ENCODE measurements at places on chromosomes 11 and 22.

DNA sequence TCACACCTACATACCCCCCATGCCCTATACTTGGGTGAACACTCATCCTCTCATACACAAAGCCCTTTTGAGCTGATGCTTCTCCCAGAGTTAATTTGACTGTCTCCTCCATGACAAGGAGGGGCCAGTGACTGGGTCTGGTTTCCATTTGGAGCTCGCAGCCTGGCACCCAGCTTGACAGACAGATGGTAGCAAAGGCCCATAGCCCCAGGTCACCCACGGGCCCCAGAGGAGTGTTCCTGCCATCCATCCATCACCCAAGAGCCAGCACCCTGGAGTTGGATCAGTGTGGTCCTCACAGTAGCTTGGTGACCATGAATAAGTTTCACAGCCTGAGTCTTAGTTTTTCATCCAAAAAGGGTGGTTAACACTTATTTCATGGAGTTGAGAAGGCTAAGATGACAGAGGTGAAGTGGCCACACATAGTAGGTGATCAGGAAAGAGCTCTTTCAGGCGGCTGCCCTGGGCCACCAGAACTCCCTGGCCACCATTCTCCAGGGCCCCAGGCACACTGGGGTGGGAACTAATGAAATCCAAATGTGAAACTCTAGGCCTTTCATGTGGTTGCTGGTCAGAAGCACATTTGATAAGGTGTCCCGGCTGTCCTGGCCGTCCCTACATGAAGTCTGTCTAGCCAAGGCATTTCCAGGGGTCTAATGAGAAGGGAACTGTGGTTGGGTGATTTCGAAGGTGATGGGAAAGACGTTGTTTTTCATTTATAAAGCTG lies 42.4 kb downstream of the LIF start:
- no peaks in the 10 kb centered on the region for H3K4me1 ChIP-seq
- DNase-seq, result no peak
- no peaks in the 10 kb centered on the region for H3K27me3 ChIP-seq
- no peak overlapping the region for H3K27ac ChIP-seq
- no peak overlapping the region for H3K4me3 ChIP-seq

DNA sequence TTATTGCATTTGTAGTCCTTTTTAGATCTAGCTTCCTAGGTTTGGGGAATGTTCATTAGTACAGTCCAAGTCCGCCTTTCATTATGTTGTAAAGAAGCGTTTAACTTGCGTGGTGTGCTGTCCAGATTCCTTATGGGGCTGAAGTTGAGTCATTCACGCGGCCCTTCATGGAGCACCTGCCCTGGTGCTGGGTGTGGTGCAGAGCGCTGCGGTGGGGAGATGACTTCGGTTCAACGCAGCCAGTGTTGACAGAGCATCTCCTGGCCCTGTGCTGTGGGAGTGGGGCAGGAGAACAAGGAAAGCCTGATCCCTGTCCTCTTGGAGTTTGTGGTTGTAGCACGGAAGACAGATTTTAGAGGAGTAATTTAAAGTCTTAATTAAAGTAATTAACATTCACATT lies 152.0 kb downstream of the TBC1D22A start:
- no peak for DNase-seq
- H3K27ac ChIP-seq, result no peak overlapping the region
- H3K27me3 ChIP-seq, result no peaks in the 10 kb centered on the region
- H3K4me3 ChIP-seq, result no peak overlapping the region

- no peaks in the 10 kb centered on the region for H3K36me3 ChIP-seq
- no peak overlapping the region for H3K4me3 ChIP-seq
- no peak for DNase-seq
- H3K27ac ChIP-seq, result no peak overlapping the region
- H3K4me1 ChIP-seq, result no peaks in the 10 kb centered on the region
Measured at GRCh38 chr11:66569076-66569475, 670 bp upstream of the CTSF start.

- no peaks in the 10 kb centered on the region for H3K36me3 ChIP-seq
- H3K4me3 ChIP-seq, result no peak overlapping the region
- H3K4me1 ChIP-seq, result peaks cover 11% of the 10 kb centered on the region
- H3K27ac ChIP-seq, result no peak overlapping the region
- H3K27me3 ChIP-seq, result no peaks in the 10 kb centered on the region
Measured at GRCh38 chr11:47264119-47264518, 5.8 kb upstream of the MADD start.

DNA sequence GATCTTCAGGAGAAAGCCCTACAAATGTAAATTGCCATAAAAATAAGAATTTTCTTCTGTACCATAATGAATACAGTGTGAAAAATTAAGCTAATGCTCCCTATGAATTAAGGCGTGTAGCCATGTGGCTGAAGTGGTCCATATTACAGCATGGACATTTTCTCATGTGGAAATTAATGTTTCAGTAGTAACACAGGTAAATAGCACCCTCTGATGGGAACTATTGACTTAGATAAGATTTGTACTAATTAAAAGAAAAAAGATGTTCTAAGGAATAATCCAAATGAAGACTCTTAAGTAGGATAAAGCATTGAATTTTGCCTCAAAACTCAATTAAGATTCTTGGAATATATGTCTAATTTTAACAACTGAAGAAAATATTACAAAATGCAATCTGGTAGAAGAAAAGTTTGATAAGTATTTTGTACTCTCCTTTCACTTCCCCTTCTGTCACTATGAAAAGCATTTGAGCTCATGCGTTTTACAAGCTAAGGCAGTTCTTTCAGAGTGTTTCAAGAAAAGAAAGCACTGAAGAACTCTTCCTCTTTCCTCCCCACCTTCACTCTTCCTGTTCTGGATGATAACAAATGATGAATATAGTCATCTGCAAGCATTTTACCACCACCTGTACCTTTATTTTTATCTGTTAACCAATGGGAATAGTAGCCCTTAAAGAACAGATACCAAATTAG lies 9.9 kb upstream of the OR8D2 start:
- no peak for DNase-seq
- no peaks in the 10 kb centered on the region for H3K27me3 ChIP-seq
- no peaks in the 10 kb centered on the region for H3K36me3 ChIP-seq
- no peak overlapping the region for H3K4me3 ChIP-seq
- no peak overlapping the region for H3K27ac ChIP-seq

GRCh38 chr22:21570398-21570797 lies 2.9 kb downstream of the UBE2L3 start:
- H3K4me1 ChIP-seq, result peaks cover 33% of the 10 kb centered on the region
- H3K4me3 ChIP-seq, result no peak overlapping the region
- DNase-seq, result no peak
- H3K36me3 ChIP-seq, result peaks cover 6% of the 10 kb centered on the region

DNA sequence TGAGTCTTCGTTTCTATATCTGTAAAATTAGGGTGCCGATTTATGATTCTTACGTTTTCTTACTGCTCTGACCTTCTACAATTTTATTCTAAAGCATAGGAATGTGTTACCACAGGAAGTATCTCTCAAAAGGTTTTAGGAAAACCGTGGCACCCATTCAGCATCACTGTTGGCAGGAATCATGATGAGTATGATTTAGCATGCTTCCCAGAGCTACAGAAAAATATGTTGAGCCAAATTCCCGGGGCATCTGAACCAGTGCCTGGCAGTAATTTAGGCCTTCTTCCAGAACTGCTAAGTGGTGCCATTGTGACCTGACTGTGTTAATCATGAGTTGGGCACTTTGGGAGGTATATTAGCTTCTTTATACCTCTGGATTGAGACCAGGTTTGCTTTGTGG lies 605.0 kb upstream of the RAG2 start:
- no peaks in the 10 kb centered on the region for H3K27me3 ChIP-seq
- H3K4me3 ChIP-seq, result no peak overlapping the region
- H3K27ac ChIP-seq, result no peak overlapping the region

GRCh38 chr11:6210274-6210955 lies 5.1 kb downstream of the C11orf42 start:
- no peak overlapping the region for H3K4me3 ChIP-seq
- no peak overlapping the region for H3K27ac ChIP-seq
- no peaks in the 10 kb centered on the region for H3K27me3 ChIP-seq
- no peak for DNase-seq

- H3K4me1 ChIP-seq, result no peaks in the 10 kb centered on the region
- H3K4me3 ChIP-seq, result peak overlapping the region; percentile 66
- H3K36me3 ChIP-seq, result no peaks in the 10 kb centered on the region
- H3K27ac ChIP-seq, result no peak overlapping the region
- no peaks in the 10 kb centered on the region for H3K27me3 ChIP-seq
Measured at GRCh38 chr22:37020192-37020479, 594 bp downstream of the MPST start.

- H3K4me1 ChIP-seq, result no peaks in the 10 kb centered on the region
- H3K27me3 ChIP-seq, result no peaks in the 10 kb centered on the region
- DNase-seq, result no peak
- H3K27ac ChIP-seq, result no peak overlapping the region
- no peak overlapping the region for H3K4me3 ChIP-seq
Measured at GRCh38 chr11:72353861-72354260, 80.5 kb downstream of the CLPB start.

- no peaks in the 10 kb centered on the region for H3K36me3 ChIP-seq
- no peaks in the 10 kb centered on the region for H3K27me3 ChIP-seq
- no peak for DNase-seq
- H3K4me1 ChIP-seq, result no peaks in the 10 kb centered on the region
- no peak overlapping the region for H3K4me3 ChIP-seq
Measured at GRCh38 chr11:27211370-27212127, 151.5 kb downstream of the CCDC34 start.

- H3K4me1 ChIP-seq, result no peaks in the 10 kb centered on the region
- no peak overlapping the region for H3K4me3 ChIP-seq
- no peak overlapping the region for H3K27ac ChIP-seq
- H3K27me3 ChIP-seq, result no peaks in the 10 kb centered on the region
Measured at GRCh38 chr11:1931341-1932104, 12.0 kb downstream of the TNNT3 start.

GRCh38 chr11:69293819-69294505 lies at the start of gene MYEOV:
TSS of gene MYEOV (plus strand) at chr11:69294155. CDS start at chr11:69295355, 1,200 bp downstream.
- H3K27ac ChIP-seq, result no peak within 1 kb of the TSS
- H3K4me1 ChIP-seq, result peaks cover 67% of the 10 kb centered on the region
- H3K27me3 ChIP-seq, result peaks cover 18% of the 10 kb centered on the region

DNA sequence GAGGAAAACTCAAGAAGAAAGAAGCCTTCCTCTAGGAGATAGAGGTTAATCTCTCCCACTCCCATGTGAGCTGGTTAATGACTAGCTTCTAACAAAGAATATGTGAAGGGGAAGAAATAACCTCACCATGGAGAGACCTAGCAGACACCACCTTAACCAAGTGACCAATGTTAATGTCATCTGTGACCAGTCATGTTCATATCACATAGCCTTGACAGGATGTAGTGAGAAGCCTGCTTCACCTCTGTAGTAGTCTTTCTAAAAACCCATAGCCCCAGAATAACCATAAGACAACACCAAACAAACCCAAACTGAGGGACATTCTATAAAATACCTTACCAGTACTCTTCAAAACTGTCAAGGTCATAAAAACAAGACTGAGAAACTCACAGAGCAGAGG lies 21.5 kb upstream of the POU2AF1 start:
- H3K36me3 ChIP-seq, result no peaks in the 10 kb centered on the region
- H3K4me1 ChIP-seq, result no peaks in the 10 kb centered on the region
- H3K27ac ChIP-seq, result no peak overlapping the region
- H3K4me3 ChIP-seq, result no peak overlapping the region
- no peaks in the 10 kb centered on the region for H3K27me3 ChIP-seq

GRCh38 chr11:43853781-43854180 lies 26.9 kb upstream of the ALKBH3 start:
- H3K27me3 ChIP-seq, result no peaks in the 10 kb centered on the region
- H3K27ac ChIP-seq, result no peak overlapping the region
- no peaks in the 10 kb centered on the region for H3K4me1 ChIP-seq
- no peaks in the 10 kb centered on the region for H3K36me3 ChIP-seq

- H3K36me3 ChIP-seq, result no peaks in the 10 kb centered on the region
- H3K27me3 ChIP-seq, result no peaks in the 10 kb centered on the region
- H3K4me1 ChIP-seq, result no peaks in the 10 kb centered on the region
- H3K27ac ChIP-seq, result no peak overlapping the region
- no peak for DNase-seq
Measured at GRCh38 chr11:5500393-5500801, 9.4 kb downstream of the UBQLN3 start.

- no peak overlapping the region for H3K4me3 ChIP-seq
- no peaks in the 10 kb centered on the region for H3K27me3 ChIP-seq
- H3K4me1 ChIP-seq, result no peaks in the 10 kb centered on the region
- no peak for DNase-seq
- H3K36me3 ChIP-seq, result peaks cover 3% of the 10 kb centered on the region
Measured at GRCh38 chr11:130323452-130324450, 9.0 kb upstream of the ZBTB44 start.

- no peak overlapping the region for H3K27ac ChIP-seq
- no peaks in the 10 kb centered on the region for H3K4me1 ChIP-seq
- no peaks in the 10 kb centered on the region for H3K36me3 ChIP-seq
- no peak for DNase-seq
Measured at GRCh38 chr11:126525702-126526101, 170.2 kb downstream of the ST3GAL4 start.

DNA sequence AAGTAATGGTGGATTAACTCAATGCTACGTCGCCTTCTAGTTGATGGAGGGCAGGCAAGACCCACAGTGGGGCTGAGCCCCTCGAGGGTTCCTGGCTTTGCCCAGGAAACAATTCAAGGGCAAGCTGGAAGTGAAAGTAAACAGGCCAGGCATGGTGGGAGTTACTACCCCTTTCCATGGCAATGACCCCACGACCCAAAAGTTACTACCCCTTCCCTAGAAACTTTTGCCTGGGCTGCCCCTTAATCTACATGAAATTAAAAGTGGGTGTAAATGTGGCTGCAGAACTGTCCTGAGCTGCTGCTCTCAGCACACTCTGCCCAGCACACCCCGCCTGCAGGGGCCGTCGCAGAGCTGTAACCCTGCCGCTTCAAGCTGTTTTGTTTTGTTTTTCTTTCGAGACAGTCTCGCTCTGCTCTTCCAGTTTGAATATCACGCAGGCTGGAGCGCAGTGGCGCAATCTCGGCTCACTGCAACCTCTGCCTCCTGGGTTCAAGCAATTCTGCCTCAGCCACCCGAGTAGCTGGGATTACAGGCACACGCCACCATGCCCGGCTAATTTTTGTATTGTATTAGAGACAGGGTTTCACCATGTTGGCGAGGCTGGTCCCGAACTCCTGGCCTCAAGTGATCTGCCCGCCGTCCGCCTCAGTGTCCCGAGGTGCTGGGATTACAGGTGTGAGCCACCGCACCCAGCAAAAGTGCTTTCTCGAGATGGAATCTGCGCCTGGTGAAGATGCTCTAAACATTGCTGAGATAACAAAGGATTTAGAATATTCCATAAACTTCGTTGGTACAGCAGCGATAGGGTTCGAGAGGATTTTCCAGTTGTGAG lies 5.9 kb upstream of the RNH1 start:
- H3K27ac ChIP-seq, result no peak overlapping the region
- peaks cover 2% of the 10 kb centered on the region for H3K36me3 ChIP-seq
- no peak for DNase-seq
- H3K27me3 ChIP-seq, result no peaks in the 10 kb centered on the region

DNA sequence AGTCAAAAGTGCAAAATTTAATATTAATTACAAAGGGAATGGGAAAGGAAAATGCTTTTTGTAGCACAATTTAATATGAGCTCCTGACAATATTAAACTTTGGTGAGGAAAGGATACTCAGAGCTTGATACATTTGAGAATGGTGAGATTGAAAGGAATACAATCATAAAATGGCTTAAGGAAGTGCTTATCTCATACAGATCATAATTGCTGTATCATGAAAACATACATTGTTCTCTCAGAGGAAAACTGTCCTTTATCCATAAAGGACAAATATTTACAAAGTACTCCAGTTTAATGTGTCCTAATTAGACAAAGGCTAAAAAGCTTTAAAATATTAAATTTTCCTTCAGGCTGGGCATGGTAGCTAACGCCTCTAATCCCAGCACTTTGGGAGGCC lies 260.4 kb downstream of the TMEM135 start:
- no peak overlapping the region for H3K27ac ChIP-seq
- H3K27me3 ChIP-seq, result no peaks in the 10 kb centered on the region
- H3K36me3 ChIP-seq, result no peaks in the 10 kb centered on the region
- H3K4me1 ChIP-seq, result no peaks in the 10 kb centered on the region
